ENCODE measurements at places on chromosomes 3 and 15.

DNA sequence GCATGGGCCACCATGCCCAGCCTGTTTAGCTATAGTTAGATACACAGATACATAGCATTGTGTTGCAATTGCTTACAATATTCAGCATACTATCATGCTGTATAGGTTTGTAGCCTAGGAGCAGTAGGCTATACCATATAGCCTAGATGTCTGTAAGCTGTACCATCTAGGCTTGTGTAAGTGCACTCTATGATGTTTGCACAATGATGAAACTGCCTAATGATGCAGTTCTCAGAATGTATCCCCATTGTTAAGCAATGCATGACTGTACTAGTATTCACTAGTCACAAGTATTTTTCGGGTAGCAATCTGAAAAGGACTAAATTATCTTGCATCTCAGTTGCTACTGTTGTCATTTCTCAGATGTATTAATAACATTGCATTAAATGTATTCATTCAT, 16.0 kb downstream of the PIGB start:
- DNase-seq, result no peak

- no peak for DNase-seq
Observed at GRCh38 chr3:152192936-152193672, 75.6 kb upstream of the MBNL1 start.

DNA sequence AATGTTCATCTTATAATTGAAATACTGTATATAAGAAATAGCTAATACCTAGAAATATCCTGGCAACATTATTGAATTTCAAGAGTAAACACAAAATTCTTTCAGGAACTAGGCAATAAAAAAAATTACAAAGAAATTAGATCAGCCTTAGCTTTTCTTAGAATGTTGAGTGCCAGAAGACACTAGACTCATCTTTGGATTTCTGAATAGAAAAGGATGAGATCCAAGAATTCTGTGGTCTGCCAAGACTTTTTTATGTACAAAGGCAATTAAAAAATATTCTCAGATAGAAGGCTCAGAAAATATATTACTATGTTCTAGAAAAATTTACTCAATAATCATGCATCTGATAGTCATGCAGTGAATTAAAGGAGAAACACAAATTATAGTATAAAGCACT, 294.5 kb upstream of the CDIN1 start:
- no peak for DNase-seq

DNA sequence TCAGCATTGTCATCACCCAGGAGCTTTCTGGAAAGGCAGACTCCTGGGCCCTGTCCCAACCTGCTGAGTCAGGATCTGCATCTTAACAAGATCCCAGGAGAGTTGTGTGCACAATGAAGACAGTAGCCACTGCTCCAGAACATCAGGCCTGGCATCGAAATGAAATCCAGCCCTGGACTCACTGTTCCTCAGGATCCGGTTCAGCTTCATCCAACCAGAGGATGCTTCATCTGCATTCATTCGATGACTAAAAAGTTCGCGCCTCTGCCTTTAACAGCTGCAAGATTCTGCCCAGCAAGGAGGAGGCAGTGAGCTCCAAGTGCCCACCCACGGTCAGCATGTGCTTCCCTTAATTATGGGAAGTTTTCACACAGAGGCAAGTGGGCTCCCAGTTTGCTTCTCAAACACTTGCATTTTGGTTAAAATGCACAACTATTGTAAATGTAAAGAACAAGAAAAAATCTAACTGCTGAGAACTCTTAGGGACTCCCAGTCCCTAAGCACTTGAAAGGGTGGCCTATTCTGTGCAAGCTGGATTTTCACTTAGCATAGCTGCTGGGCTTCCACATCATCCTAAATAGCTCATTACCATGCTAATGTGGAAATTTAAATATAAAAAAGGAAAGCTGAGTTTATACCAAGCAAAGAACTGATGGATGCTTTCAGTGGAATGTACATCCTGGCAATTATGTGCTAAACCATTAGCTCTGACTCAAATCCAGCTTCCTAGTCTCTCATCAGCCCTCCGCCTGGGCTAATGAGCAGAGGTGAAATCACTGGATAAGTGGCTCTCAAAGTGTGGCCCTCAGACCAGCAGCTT, 25.5 kb upstream of the ESYT3 start:
- DNase-seq, result no peak

GRCh38 chr3:174094669-174095068, 697.1 kb downstream of the NLGN1 start:
- no peak for DNase-seq

GRCh38 chr3:69385723-69386555, at the start of gene FRMD4B:
TSS of gene FRMD4B (minus strand) at chr3:69386088. CDS start at chr3:69385989, 99 bp downstream.
- no peak for DNase-seq

- no peak for DNase-seq
Observed at GRCh38 chr15:27669641-27670040, 429.5 kb downstream of the OCA2 start.

DNA sequence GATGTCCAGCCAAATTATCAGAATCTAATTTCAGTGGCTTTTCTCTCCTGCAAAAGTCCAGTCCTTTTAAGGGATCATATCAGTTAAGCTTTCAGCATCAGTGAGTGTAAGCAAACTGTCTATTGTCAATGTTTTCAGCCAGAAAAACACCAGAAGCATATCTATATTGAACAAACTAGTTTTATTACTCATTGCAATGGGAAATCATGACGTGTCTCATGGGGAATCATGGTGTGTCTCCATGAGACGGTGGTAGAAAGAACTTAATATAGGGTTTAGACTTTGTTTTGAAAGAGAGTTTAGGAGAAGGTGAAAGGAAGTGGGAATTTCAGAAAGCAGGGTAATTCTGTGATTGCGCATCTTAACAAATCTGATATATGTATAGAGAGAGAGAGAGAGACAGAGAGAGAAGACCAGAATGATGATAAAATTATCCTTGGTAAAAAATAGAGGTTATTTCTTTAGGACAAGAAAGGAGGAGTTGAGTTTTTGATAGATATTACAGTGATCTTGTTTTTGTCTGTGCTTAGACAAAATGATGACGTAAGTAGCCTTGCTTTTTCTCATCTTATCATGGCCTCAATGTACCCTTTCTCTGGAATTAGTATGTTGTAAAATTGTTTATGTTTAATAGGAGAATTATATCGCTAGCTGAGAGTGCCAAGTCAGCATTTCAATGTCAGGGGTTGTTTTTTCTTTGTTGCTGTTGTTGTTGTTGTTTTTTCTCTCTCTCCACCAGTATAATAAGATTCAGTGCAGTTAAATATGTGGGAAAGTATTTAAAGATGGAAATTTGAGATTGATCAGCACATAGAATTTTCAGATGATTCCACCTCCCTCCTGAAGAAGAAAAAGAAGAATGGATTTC, 129.9 kb upstream of the OSTN start:
- no peak for DNase-seq

- DNase-seq, result no peak
Observed at GRCh38 chr3:138097192-138098172, 17.9 kb downstream of the DZIP1L start.

- no peak for DNase-seq
Observed at GRCh38 chr3:109927726-109928125, 590.4 kb upstream of the DPPA4 start.

GRCh38 chr3:20406611-20407011, 220.6 kb upstream of the SGO1 start:
- no peak for DNase-seq

- DNase-seq, result no peak
Observed at GRCh38 chr15:70268698-70269251, 171.1 kb upstream of the TLE3 start.

GRCh38 chr3:105688821-105689220, 180.0 kb downstream of the CBLB start:
- no peak for DNase-seq

DNA sequence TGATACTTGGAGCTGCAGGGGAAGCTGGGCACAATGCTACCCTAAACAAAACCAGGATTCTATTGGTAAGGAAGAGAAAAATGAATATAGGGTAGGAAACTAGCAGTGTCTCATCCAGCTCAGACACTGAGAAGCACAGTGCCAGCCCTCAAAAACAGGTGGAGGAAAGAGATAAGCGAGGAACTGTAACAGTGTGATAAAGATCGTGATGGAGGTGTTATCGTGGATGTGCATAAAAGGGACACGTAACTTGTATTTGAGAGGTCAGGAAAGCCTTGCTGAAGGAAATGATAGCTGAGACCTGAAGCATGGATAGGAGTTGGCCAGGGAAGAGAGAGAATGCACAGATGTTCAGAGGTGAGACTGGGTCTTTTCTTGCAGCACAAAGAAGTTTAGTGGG, 27.4 kb downstream of the MIX23 start:
- DNase-seq, result no peak

DNA sequence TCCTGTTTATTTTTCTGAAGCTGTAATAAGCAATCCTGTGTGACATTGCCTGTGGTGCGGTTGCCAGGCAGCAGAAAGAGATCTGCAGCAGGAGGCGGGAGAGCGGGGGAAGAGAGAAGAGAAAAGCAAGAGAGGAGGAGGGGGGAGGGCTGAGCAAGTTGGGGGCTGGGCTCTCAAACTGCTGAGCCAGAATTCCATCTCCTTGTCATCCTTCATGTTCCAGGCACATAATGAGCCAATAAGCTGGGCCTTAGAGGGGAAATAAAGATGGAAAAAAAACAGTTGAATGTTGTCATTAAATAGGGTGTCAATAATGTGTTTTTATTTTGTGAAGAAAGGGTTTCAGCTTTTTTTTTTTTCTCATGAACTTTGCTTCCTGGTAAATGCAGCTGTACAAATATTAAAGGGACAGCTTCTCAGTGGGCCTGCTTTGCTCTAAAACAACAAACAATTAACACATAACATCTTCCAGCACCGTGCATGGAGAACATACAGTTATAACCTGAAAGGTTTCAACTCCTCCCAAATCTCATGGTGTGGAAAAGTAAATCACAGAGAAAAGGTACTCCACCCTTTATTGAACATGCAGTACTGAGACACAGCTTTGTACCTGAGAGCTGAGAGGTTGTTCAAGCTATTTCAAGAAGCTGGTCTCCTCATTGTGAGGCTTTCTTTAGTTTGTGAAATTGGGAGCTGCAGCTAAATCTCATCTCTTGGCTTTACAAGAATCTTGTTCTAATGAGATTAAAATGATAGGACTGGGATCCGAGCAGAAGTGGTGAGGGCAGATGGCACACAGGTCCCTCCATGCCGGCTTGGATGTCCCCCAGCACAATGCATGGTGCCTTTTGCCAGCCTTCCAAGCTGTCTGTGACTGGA, 451.1 kb upstream of the KCNMB2 start:
- no peak for DNase-seq

GRCh38 chr3:125200731-125201139, 11.8 kb downstream of the SLC12A8 start:
- DNase-seq, result no peak

GRCh38 chr3:58874248-58874741, 175.5 kb downstream of the CFAP20DC start:
- no peak for DNase-seq

- DNase-seq, result no peak
Observed at GRCh38 chr3:69821133-69821532, 81.9 kb downstream of the MITF start.

DNA sequence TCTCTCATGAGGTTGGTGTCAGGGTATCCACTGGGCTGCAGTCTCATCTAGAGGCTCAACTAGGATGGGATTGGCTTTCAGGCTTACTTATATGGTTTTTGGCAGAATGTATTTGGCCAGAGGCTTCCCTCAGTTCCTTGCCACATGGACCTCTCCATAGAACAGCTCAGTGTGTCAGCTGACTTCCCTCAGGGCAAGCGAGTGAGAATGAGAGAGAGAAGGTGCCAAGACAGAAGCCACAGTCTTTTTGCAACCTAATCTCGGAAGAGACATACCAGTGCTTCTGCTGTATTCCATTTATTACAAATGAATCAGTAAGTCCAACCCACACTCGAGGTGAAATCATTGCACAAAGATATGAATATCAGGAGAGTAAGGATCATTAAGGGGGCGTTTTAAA, 129.2 kb downstream of the CCNL1 start:
- no peak for DNase-seq

GRCh38 chr3:48275287-48276027, 34.6 kb downstream of the ZNF589 start:
- no peak for DNase-seq

DNA sequence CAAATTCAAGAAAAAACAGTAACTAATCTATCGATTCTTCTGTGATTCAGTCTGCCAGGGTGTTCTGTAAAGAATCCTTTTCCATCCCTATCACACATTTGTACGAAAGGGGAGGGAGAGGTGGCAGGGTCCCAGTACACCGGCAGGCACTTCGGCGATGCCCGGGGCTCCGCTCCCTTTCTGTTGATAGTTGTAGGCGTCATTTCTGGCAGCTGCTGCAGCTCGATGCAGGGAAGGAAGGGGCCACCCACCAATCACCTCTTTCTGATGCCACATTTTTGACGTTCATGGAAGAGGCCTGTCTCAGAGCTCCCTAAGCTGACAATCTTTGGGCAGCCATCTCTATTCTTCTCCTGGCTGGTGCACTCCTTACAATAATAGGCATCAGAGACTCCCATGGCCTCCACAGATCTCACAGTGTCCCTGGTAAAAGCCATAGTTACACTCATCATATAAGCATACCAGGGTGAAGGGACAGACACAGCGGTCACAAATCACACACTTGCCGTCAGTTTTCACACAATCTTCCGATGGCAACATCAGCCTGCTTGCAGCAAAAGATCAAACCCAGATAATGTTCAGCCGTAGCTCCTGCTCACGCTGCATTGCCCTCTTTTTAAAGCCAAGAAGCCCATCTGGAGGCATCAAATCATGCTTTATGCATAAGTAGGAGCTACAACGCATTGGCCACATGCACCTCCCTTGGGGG, 60.8 kb upstream of the ZBTB38 start:
- no peak for DNase-seq

GRCh38 chr3:9951962-9952805, at the start of gene PRRT3:
TSS of gene PRRT3 (minus strand) at chr3:9952408. CDS start at chr3:9950115, 2,293 bp downstream.
- DNase-seq, result peak; percentile 32

DNA sequence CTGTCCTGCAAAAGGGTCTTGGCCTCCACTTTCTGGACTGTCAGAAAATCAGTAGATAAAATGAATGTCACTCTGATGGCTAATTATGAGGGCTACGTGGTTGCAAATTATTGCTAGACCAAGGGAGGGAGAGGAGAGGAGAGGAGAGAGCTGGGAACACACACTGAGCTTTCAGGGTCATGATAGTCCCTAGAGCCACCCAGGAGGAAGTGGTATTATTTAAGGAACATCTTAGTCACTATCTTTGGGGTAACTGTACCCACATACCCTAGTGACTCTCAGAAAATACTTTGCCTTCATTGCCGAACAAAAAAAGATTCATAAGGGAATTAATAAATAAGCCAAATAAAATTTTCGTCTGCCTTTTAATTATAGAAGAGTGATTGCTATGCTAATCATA, 642.3 kb upstream of the CFAP20DC start:
- no peak for DNase-seq

GRCh38 chr3:124654470-124654845, 75.8 kb upstream of the UMPS start:
- no peak for DNase-seq

DNA sequence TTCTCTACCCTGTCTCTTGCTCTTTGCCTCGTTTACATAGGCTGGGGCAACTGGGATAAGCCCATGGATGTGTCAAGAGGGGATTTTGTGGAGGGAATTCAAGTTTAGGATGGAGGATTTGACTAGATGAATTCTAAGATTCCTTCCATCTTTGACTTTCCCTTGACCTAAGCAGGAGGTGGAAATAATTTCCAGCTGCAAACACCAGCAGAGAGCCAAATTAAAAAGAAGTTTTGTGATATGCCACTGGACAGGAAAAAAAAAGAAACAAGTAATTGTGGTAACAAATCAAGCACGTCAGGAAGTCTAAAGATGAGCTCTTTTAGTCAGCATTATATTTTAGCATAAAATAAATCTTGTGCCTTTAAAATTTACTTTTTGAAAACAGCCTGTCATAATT, 49.8 kb downstream of the KCNMB2 start:
- no peak for DNase-seq
